ENCODE measurements at places on chromosomes 11 and 22.

- DNase-seq = no peak
Observed at GRCh38 chr11:90355200-90355599, 132.4 kb upstream of the CHORDC1 start.

DNA sequence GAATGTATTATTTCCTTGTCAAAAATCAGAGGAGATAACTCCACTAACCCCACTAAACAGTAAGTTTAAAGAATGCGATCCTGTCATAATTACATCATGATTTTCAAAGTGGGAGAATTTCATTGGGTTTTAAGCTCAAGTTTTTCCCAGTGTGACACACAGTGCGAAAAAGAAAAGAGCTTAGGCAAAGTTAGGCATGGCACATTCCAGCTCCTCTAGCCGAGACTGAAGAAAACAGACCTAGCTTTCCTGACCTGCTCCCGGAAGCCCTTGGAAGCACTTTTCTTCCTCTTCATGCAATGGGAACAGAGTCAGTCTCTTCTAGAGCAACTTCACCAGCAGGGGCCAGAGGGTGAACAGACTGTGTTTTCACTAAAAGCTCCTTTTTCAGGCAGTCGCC is 76.6 kb upstream of the AKIP1 start:
- no peak for DNase-seq

GRCh38 chr11:2664376-2664775 is 35.4 kb downstream of the KCNQ1OT1 start:
- no peak for DNase-seq

- DNase-seq = no peak
Observed at GRCh38 chr11:59678118-59678812, 9.4 kb upstream of the PATL1 start.

Data from AG04449 (cell line).